ENCODE measurements at places on chromosomes 7 and 10.

- DNase-seq = no peak
These were observed 40.1 kb downstream of the RELN start for GRCh38 chr7:103949374-103949773.

DNA sequence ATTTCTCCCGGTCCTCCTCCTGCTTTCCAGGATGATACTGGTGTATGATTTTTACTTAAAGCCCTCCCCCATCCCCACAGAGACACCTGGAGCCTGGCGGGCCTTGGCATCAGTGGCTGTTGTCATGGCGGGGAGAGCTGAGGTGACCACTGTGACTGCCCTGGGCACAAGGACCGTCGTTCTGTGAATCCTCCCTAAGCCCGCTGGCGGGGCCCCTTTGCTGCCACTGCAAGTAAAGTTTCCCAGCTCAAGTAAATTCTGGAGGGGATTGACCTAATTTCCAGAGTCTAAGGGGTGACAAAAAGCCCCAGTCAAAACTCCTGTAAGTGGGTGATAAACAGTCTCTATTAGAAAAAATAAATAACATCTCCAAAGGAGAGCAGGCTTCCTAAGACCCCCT is 393.2 kb upstream of the PODXL start:
- DNase-seq = no peak

- no peak for DNase-seq
These were observed 605.8 kb upstream of the MGMT start for GRCh38 chr10:128861018-128861901.

DNA sequence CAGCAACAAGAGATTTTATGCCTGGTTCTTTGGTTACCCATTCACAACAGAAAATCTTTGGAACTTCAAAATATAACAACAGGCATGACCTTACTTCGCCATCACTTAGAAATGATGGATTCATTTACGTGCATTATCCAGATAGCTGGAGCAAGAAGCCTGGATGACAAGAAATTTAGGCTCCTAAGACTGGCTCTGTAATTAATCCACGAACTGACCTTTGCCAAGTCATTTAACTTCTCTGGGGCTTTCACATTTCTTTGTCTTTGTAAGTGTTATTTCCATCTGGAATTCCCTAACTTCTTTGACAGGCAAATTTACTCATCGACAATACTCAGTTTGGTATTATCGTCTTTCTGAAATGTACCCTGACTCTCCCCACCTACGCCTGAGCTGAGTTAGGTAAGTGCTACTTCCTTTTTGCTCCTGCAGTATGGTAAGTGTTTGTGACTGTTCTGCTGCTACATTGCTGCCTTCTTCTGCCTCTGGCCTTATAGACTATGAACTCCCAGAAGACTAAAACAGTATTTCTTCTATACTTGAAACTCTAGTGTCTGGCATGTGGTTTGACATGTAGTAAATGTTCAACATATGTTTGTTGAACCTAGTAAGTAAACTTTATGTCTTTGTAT is 5.5 kb upstream of the MDFIC start:
- DNase-seq = no peak

- DNase-seq = peak; percentile 38
These were observed 41.4 kb upstream of the PNLIPRP3 start for GRCh38 chr10:116385994-116386809.

DNA sequence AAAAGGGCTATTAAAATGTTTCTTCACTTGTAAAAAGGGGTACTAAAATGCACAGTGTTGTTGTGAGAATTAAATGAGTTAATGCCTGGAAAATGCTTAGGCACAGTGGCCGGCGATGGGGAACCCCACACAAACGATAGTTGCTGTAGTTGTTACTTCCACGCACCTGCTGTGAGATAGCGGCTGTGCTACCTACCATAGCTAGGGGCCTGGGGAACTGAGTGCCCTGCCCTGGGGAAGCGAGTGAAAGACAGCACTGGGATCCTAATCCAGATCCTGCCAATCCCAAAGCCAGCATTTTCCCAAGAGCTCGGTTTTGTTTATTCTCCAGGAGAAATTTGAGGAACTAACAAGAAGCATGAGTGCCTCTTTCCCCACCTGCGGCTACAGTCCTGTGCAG is 27.8 kb downstream of the DDC start:
- no peak for DNase-seq

- no peak for DNase-seq
These were observed 488.9 kb downstream of the SH2D4B start for GRCh38 chr10:81026591-81026990.

GRCh38 chr7:80916770-80917741 is 1.8 kb downstream of the SEMA3C start:
- peak; percentile 31 for DNase-seq

GRCh38 chr7:106870983-106871410 is 5.9 kb downstream of the PIK3CG start:
- peak; percentile 86 for DNase-seq

DNA sequence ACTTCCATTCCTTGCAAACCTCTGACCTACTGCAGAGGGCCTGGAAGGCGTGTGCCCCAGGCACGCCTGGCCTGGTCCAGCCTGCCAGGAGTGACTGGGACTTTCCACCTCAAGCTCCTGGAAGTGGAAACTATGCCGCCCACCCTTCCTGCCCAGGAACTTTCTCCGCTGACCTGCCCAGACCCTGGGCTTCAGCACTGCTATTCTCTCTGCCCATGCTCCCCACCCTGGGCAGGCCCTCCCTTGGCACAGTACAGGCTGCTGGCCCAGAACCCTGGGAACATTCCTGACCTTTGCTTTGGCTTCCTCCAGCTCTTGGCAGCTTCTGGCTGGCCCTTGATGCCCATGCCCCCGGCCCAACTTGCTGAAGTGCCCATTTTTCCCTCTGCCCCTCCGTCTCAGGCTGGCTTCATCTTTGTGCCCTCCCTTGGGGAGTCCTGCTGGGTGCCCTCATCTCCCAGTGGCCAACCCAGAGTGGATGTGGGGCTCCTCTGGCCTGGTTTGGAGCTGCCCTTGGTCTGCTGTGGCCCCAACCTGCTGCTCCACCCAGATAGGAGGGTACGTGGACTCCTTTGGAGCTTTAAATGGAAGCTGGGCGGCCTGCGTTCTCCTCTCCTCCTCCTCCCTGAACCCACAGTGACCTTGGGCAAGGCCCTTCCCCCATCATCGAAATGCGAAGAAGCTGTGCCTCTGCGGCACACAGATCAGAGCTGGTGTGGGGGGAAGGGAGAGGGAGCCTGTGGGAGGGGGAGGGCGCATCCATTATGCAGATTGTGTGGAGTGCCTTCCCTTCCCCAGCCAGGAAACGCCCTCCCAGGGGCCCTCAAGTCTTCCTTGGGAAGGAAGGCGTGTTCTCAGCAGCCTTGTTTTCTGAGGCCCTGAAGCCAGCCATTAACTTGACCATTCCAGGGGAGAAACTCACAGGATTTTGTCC is 3.4 kb downstream of the MMRN2 start:
- DNase-seq = no peak

- DNase-seq = no peak
These were observed 79.2 kb downstream of the CCNY start for GRCh38 chr10:35415505-35415904.

DNA sequence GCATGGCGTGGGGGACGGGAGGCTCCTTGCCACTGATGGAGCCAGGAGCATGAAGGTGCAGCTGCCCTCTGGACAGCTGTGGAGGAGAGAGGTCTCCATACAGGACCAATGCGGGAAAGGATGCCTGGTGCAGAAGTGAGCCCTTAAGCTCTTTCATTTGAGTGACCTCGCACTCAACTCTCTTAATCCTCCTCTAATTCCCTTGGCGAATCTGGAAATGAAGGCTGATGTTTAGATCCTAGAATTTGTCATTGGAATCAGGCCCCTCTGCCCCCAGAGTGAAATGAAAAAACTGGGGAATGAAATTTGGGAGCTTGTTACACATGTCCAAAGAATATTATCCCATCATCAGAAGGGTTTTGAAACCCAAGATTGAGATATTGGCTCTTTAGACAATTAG is 639.5 kb downstream of the LRMDA start:
- DNase-seq = no peak

- DNase-seq = peak; percentile 87
These were observed 841 bp downstream of the GLUD1 start for GRCh38 chr10:87093632-87094372.

DNA sequence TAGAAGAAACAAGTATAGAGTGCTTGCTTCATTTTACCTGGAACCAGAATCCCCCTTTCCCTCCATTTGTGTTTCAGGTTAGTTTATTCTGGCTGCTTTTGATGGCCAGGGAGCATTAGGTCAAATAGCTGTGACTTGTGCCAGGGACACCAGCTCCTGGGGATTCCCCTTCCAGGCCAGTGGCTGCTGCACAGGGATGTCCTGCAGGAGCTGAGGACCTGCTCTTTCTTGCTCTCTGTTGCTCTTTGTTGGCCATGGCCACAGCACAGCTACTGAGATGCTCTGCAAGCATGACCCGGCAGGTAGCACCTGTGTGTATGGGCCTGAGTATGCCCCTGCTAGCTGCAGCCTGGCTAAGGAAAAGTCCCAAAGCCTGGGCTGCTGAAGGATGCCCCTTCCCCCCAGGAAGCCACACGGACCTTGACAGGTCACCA is 208.9 kb downstream of the EBF3 start:
- no peak for DNase-seq

GRCh38 chr10:51300617-51301304 is 226.5 kb downstream of the PRKG1 start:
- DNase-seq = no peak

- DNase-seq = peak; percentile 44
These were observed 34.8 kb upstream of the DMBT1 start for GRCh38 chr10:122525788-122526187.

DNA sequence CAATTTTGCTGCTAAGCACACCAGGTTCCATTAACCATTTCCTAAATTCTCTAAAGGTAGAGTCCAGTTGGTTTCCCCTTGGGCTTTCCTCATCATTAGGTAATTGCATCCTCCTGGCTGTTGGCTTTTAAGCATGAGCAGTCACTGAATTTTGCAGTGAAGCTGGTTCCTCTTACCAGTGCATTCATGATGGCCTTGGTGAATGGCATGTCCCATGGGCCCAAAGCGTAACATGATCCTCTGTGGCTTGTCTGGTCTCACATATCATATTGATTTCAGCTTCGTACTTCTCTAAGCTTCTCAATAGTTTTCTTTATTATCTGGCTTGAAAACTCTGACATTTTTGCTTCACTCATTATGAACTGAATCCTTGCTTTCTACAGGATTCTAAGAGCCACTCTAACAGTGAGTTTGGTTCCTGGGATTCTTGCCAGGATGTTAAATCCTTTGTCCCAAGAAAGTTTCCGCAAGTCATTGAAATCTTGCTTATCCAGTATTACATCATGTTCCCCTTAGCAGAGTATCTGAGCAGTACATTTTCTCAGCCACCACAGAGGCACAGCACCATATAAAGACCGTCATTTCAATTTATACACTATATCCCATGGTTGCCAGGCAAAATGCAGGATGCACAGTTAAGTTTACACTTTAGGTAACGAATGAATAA is 134.2 kb downstream of the PTN start:
- peak; percentile 25 for DNase-seq

DNA sequence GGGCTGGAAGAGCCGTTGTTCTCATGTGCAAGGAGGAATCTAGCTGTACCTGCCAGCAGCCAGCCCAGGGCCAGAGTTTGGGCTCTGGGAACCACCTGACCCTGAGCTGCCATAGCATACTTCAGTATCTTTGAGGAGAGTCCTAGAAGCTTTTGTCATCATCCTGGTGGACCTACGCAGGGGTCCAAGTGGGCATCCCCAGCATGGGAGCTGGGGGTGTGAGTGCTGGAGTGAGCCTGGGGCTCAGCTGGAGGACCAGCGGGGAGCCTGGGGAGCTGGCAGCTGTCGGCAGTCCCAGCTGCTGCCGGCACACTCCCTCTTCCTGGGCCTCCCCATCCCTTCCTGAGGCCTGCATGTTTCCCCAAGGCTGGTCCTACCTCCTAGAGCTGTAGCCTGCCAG is 32.5 kb downstream of the C10orf105 start:
- DNase-seq = no peak

DNA sequence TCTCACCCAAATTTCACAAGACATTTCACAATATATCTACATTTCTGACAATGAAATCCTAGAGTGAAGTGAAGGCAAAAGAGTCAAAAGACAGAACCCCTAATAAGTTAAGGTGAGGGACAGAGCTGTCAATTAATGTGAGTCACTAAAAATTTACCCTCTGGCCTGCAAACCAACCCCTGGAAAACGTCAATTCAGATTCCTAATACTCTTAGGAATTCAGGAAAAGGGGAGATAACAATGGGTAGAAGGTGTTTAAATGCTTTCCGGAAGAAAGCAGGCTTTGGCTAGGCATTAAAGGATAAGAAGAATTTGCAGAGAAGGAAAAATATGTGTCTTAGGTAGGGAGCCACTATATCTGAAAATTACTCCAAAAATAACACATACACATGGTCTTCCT is 299.6 kb downstream of the INHBA start:
- DNase-seq = no peak

Measured in NB4 (cell line).